ENCODE measurements at places on chromosomes 16 and 17.

- DNase-seq, result peak; percentile 85
Measured at GRCh38 chr16:87344931-87345631, 27.9 kb upstream of the C16orf95 start.

- DNase-seq, result no peak
Measured at GRCh38 chr17:55285340-55286301, 20.9 kb downstream of the HLF start.

DNA sequence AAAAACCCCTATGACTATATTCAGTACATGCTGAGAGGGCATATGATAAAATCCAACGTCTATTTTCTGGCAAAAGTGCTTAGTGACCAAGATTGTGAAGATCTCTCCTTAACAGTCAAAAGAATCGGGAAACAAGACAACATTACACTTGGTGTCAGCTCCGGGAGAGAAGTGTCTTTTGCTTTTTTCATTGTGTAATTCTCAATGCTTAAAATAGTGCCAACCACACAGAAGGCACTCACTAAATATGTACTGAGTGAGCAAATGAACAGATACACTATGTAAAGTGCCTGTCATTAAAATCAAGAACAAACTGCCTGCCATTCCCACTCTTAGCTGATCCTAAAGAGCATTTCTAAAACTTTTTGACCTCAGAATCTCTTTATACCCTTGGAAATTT lies 34.1 kb downstream of the VPS53 start:
- no peak for DNase-seq

DNA sequence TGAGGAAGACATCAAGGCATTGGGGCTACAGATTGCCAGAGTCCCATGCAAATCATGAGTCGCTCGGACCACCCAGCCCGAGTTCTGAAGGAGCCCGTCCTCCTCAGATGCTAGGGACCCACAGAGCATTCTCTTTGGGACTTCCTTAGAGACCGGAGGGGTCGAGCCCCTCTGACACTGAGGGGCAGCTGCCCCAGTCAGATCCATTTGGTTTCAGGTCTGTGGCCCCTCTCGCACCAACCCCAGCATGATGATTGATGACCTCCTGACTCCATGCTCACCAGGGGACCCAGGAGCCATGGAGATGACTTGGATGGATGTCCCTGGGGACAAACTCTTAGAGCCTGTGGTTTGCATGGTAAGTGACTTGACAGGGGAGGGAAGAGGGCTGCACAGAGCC lies 8.0 kb downstream of the PDF start:
- DNase-seq, result no peak

DNA sequence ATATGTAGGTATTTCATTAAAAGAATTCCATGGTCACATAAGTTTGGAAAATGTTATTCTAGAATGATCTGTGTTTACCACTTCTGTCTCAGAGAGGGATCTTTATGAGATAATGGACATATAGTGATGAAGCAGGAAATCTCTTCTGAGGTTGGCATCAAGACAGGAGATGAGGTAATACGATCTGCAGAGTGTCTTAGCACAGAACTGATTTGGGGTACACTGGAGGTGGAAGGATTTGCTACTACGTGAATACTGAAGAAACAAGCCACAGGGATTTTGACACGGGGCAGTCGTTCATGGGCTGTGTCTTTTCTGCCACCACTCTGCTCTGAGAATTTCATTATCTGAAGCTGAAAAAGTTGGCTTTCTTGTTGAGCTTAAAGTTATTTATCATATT lies 5.5 kb downstream of the CBFB start:
- DNase-seq, result no peak

GRCh38 chr17:40617678-40618240 lies 29.9 kb downstream of the SMARCE1 start:
- no peak for DNase-seq

DNA sequence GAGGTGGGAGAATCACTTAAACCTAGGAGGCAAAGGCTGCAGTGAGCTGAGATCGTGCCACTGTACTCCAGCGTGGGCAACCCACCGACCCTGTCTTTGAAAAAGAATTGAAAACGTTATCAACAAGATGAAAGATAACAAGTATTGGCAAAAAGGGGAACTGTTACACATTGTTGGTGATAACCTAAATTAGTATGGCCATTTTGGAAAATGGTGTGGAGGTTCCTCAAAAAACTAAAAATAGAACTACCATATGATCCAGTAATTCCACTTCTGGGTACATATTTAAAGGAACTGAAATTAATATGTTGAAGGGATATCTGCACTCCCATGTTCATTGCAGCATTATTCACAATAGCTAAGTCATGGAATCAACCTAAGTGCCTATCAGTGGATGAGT lies 61.0 kb downstream of the ABHD15 start:
- DNase-seq, result no peak

DNA sequence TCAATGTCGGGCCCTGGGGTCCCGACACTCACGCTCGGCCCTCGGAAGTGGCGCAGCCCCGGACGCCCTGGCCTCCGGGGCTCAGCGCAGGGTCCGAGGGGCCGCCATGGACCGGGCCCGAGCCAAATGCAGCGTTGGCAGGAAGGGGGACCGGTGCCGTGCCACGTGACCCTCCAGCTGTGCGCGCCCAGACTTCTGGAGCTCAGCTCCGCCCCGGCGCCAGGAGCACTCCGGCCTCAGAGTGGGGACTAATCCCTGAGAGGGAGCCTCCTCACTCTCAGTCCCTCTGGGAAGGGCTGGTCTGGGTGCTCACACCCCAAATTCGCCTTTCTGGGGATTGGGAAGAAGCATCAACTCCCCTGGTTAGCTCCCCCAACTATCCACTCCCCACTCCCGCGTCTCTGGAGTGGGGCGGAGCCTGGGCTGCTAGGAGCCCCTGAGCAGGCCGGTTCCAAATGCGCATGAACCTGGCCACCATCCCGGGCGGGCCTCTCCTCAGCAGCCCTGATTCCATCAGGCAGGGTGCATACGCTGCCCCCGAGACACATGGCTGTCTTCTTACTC lies at the start of gene B3GNT9:
Gene B3GNT9, minus strand, starts transcription at position 166 of the 564 bp plus-strand sequence. CDS start 513 bp downstream, outside the sequence.
- peak; percentile 51 for DNase-seq
